CD4-positive, alpha-beta memory T cell (primary cell): ENCODE measurements at places on chromosomes 2 and 18.
A peak's percentile ranks its signal among the peaks of the same experiment; 100 is the strongest.

DNA sequence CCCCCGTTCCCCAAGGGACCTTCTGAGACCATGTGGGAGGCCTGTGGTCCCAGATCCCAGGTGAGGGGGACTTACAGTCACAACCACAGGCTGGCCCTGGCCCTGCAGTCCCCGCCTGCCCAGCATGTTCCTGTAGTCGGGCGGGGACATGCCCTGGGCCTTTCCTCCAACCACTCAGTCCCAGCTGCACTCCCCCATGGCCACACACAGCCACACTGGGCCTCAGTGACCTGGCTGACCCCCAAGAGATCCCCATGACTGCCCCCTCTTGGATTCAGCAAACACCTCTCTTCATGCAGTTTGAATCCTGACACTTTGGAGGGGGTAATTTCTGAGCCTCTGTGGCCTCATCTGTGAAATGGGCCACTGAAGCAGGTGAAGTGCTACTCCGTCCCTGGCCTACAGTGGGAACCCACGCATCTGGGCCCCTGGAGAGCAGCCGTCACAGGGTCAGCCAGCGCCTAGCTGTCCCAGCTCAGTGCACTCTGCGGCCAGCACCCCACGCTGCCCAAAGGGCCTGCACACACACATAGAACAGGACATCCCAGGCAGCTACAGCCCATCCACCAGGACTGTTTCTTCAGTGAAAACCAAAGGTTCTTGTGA lies 12.7 kb upstream of the ARHGEF4 start:
- DNase-seq, result no peak

DNA sequence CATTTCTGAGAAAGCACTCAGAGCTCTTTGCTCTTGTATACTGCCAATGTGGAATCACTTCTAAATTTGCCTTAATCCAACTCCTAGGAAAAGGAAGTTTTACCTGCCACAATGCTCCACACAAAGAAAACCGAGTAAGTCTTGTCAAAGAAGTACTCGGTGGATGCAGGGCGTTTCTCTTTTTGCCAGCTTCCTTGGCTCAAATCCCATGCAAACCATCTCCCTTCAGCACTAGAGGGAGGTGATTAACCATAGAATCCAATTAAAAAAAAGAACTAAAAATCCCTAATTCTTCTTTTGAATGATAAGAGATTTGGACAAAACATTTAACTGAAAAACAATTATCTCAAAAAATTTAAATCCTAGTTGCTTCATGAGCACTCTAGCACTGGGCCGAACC lies 129.0 kb downstream of the RPRM start:
- DNase-seq, result no peak

DNA sequence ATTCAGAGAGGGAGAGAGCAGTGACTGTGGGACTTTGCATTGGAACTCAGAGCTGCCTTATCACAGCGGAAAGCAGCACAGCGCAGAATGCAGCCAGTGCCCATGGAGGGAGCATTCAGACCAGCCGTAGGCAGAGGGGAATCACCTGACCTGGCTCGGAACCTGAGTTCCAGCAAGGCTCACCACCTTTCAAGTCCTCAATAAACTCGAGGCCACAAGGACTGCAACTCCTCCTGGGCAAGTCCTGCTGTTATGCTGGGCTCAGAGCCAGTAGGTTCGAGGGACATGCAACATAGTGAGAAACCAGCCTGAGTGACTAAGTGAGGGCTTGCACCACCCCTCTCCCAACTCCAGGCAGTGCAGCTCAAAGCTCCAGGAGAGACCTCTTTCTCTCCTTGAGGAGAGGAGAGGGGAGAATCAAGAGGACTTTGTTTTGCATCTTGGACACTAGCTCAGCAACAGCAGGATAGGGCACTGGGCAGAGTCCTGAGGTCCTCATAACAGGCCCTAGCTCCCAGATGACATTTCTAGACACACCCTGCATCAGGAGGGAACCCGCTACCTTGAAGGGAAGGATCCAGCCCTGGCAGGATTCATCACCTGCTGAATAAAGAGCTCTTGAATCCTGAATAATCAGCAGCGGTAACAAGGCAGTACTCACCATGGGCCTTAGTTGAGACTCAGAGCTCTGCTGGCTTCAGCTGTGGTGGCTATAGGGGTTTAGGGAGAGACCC lies 136.8 kb upstream of the OTOS start:
- DNase-seq, result no peak

- no peak for DNase-seq
These were observed 32.4 kb downstream of the BCL11A start for GRCh38 chr2:60520917-60521539.

DNA sequence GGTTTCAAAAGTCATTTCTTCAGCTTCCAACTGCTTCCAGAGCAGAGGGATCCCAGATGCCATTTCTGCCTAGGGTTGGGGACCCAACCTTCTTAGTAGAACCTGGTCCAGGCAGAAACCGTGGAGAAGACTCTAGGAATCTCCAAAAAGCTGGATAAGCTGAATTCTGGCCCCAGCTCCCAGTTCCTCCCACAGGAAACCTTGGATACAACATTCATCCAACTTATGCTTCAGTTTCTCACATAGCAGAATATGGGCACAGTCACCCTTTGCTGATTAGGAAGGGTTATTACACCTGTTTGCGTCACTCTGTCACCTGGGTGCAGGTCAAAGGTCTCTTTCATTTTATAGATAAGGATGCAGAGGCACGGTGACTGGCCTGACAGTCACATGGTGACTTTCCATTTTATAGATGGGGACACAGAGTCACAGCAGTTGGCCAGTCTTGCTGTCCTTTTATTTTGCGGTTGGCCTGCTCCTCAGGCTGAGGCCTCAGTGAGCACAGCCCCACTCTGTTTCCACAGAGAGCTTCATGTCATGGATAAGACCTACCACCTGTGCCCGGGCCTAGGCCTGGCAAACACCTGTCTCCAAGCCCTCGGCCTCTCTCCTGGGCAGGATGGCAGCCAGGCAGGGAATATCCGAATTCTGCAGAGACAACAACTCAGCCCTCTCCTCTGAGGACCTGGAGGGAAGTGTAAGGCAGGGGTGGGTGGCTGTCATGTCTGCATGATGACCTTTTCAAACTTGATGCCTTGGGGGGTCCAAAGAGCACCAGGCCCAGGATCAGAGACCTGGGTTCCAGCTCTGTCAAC lies 148.8 kb downstream of the SMAD7 start:
- no peak for DNase-seq

DNA sequence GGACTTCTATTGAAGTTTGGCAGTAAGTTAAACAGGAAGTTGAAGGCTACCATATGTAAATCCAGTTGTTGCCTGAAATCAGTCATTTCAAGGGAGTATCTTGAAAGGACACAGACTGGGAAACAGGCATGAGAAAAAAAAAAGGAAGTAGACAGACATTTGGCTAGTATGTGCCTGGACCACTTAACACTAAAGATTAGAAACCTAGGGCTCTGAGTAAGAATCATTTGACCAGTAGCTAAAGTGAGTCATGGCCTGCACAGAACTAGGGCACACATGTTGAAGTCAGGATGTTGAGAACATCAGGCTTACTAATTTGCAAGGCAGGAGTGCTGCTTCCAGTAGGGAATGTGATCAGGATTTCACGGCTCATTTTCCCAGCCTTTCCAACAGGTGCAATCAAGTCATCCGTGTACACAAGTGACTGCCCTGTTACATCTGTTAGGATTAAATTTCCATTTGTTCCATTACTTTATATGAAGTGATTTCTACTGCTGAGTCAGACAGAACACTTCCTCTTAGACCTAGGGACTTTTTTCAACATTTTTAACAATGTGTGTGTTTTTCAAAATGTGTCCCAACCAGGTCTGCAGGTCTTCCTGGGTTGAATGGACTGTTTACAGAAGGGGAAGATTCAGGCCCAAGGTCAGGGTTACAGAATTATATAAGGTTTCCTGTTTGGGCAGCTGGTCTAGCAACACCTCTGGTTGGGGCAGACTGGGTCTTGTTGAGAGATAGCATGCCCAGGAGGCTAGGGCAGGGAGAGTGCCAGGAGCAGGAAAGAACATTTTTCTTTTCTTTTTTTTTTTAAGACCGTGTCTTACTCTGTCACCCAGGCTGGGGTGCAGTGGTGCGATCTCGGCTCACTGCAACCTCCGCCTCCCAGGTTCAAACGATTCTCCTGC lies 145.6 kb downstream of the TGIF1 start:
- DNase-seq, result peak; percentile 16

DNA sequence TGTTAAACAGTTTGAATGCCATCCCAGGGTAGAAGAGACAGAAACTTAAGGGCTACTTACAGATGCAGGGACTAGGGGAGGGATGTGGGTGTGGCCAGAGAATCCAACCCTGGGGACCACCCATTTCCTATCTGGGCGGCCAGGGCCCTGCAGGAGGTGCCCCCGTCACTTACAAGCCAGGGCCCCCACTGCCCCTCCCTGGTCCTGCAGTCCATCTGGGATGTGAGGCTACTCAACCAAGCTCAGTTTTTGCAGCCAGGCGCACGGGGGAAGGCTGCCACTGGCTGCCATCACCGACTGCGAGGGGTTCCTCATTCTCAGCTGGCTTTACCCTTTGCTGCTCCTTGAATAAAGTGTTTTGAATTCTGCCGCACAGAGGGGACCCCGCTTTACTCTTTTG lies 42.1 kb downstream of the RRM2 start:
- DNase-seq, result no peak

DNA sequence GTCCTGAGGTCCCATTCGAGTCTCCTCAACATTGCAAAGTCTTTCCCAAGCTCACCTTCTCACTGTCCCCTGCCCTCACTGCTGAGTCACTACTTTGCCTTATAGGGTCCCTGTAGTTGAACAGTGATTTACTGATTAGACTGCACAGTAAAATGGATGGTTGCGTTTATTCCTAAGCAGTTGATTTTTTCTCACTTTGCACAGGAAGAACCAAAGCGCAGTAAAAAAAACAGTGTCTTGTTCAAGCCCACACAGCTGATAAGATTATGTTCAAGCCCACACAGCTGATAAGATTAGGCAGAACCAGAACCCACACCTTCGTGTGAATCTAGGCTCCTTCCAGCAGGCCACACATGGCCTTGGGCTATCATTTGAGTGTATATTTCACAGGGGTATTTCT lies 215.3 kb upstream of the COPS8 start:
- DNase-seq, result no peak

DNA sequence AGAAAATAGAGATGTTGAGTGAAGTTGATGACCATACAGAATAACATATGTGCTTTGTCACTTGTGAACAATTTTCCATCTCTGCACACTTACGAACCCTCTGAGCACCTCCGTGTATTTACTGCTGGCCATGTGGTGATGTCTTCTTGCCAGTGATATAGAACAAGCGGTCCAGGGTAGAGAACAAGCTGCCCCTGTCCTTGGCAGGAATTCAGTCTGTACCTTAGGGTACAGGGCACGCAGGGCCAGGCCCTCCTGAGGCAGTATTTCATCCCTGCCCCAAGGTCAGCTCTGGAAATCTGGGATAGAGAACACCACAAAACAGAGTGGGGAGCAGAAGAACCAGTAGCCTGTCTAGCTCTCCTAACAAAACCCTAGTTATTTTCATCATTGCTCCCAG lies 44.6 kb downstream of the CDCA7 start:
- no peak for DNase-seq

- DNase-seq, result no peak
These were observed 344 bp upstream of the MRPL33 start for GRCh38 chr2:27771202-27771547.

- DNase-seq, result peak; percentile 12
These were observed 35.8 kb downstream of the CIB4 start for GRCh38 chr2:26605195-26605998.

DNA sequence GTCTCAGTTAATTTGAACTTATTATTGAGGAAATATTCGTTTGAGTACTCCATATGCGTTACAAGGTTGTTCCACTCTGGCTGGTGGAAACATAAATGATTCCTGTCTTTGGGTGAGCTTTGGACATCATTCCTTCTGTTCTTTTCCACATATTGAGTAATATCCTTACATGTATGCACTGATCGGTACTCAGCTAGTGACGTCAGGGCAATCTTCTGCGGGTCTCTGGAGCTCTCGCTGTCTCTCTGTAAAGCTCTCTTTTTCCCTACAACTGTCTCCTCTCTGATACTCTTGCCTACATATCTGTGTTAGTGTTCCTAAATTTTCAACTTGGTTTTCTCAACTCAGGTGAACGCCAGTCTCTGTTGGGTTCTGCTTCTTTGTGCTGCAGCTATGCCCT lies 23.4 kb upstream of the IL36G start:
- DNase-seq, result no peak

GRCh38 chr18:46609048-46609447 lies 48.0 kb downstream of the LOXHD1 start:
- no peak for DNase-seq

DNA sequence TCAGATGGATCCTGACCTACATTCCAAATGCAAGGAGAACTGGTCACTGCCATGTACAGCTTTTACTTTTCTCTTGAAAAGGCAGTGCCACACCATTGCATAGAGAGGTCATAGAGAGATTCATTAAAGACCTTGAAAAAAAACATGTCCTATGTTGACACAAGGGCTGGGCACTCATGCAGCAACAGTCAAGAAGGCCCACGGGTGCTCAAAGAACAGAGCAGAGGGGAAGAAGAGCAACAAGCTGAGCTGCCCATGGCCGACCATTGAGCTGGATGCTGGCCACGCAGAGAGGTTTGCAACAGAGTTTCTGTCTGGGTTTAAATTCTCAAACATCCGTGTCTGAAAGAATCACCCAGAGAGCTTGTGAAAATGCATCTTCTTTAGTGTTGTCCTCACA lies 99.1 kb downstream of the ADD2 start:
- no peak for DNase-seq

DNA sequence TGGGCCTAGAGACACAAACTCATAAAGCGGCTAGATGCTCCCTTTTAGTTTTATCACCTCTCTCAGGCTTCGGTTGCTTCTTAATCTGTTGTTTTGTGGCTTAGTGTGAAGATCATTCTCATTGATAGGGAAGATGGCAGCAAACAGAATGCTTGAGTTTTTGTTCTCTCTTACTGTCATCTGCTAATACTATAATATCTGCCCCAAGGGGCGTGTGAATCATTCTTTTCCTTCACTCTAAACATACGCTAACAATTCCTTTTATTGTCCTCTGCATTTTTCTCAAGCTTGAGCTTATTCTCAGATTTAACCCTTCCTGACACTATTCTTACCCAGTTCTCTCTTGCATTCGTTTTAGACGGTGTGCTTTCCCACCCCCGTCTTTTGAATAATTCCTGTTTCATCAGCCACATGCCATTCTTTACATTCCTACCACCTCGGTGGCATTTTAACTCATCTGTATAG lies 323.9 kb upstream of the NRP2 start:
- DNase-seq, result no peak

DNA sequence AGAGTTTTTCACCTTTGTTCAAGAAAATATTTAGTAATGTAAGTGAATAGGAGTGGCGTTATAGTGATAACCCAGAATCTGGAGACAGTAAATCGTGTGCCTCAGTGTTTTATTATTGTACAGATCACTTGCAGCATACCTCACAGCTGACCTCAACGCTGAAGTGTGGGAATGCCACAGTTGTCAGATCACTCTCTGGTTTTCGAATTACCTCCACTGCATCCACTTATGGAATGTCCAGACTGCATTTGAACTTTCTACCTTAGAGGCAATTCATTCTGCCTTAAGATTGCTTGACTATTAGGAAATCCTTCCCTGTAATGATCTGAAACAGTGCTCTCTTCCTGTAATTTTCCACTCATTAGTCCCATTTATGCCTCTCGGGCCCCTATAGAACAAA lies 164.5 kb upstream of the ALPP start:
- DNase-seq, result no peak

GRCh38 chr2:178202927-178203326 lies 8.6 kb downstream of the OSBPL6 start:
- DNase-seq, result no peak

- DNase-seq, result no peak
These were observed 1.5 kb downstream of the RHOB start for GRCh38 chr2:20448246-20448976.

- no peak for DNase-seq
These were observed 25.4 kb upstream of the CHN1 start for GRCh38 chr2:175030380-175031271.

- DNase-seq, result no peak
These were observed 559.3 kb upstream of the ID2 start for GRCh38 chr2:8122520-8122919.
